Activated CD4-positive, alpha-beta memory T cell treated with anti-CD3 and anti-CD28 coated beads for 36 hours (primary cell): ENCODE measurements at places on chromosomes 3 and 15.

GRCh38 chr3:136366289-136366688, 116.1 kb downstream of the PCCB start:
- H3K36me3 ChIP-seq = peaks cover 10% of the 10 kb centered on the region
- no peaks in the 10 kb centered on the region for H3K27me3 ChIP-seq
- no peak for DNase-seq
- H3K27ac ChIP-seq = no peak overlapping the region

- no peak overlapping the region for H3K27ac ChIP-seq
- H3K27me3 ChIP-seq = no peaks in the 10 kb centered on the region
- H3K4me3 ChIP-seq = no peak overlapping the region
Measured at GRCh38 chr3:21901484-21901883, 150.5 kb upstream of the ZNF385D start.

GRCh38 chr3:186782542-186783057, 777 bp upstream of the EIF4A2 start:
- H3K4me1 ChIP-seq = peaks cover 32% of the 10 kb centered on the region
- peak overlapping the region; percentile 99 for H3K27ac ChIP-seq
- peaks cover 47% of the 10 kb centered on the region for H3K36me3 ChIP-seq
- H3K4me3 ChIP-seq = peak overlapping the region; percentile 97
- no peaks in the 10 kb centered on the region for H3K27me3 ChIP-seq

- DNase-seq = peak; percentile 12
- H3K27ac ChIP-seq = no peak within 1 kb of the TSS
- peaks cover 33% of the 10 kb centered on the region for H3K27me3 ChIP-seq
Measured at GRCh38 chr15:64775551-64776401, at the start of gene RBPMS2. Gene RBPMS2, minus strand, starts transcription at chr15:64775589. Its CDS starts 270 bp downstream, at chr15:64775319.

DNA sequence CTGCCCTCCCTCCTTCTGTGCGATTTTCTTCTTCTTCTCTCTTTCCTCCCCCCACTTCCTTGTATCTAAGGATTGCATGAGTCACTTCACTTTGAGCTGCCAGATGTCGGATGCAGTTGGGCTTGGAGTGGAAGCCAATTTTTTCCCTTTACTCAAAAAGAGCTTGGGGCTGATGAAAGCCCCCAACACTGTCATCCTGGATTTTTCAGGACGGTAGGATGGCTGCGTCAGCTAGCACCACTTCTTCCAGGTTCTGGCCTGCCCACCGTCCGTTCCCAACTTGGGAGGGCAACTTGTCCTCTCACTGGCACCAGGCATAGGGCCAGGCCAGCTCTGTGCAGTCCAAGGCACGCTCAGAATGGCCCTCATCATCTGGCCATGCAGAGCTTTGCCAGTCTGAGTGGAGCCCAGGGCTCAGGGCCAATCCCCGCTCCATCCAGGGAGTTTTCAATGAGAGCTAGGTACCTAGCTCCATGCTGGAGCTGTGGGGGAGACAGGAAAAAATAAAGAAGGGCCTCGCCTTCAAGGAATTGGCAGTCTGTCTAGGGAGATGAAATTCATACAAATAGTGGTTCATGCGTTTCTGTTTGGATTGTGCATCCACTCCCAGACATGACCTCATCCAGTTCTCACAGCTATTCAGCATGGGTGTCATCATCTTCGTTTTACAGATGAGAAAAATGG, 47.7 kb upstream of the INSYN1 start:
- H3K27me3 ChIP-seq = peaks cover under 1% of the 10 kb centered on the region
- no peaks in the 10 kb centered on the region for H3K36me3 ChIP-seq
- no peaks in the 10 kb centered on the region for H3K4me1 ChIP-seq
- no peak overlapping the region for H3K27ac ChIP-seq
- DNase-seq = no peak
- H3K4me3 ChIP-seq = no peak overlapping the region

GRCh38 chr3:74582982-74583381, 31.5 kb downstream of the CNTN3 start:
- H3K27ac ChIP-seq = no peak overlapping the region
- H3K27me3 ChIP-seq = no peaks in the 10 kb centered on the region
- H3K36me3 ChIP-seq = no peaks in the 10 kb centered on the region
- no peak for DNase-seq
- no peaks in the 10 kb centered on the region for H3K4me1 ChIP-seq

- no peak overlapping the region for H3K4me3 ChIP-seq
- no peak for DNase-seq
- H3K27ac ChIP-seq = no peak overlapping the region
- H3K4me1 ChIP-seq = no peaks in the 10 kb centered on the region
- no peaks in the 10 kb centered on the region for H3K36me3 ChIP-seq
Measured at GRCh38 chr3:140898340-140899180, 43.1 kb upstream of the SLC25A36 start.

DNA sequence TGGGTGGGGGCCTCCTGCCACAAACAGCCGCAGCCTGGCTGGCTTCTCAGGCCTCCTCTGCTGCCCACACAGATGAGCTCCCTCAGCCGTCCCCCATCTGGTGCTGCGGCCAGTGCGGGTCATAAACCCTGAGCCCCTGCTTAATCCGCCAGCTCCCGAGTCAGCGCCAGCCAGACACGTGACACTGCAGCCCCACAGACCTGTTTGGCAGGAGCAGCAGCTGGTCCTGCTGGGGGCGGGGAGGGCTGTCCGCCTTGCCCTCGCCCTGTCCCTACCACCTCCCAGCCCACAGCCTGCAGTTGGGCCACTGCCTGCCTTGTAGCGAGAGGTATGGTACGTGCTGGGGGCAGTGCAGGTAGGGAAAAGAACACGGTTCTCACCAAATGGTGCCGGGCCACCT, 86.2 kb downstream of the IQSEC1 start:
- H3K27me3 ChIP-seq = no peaks in the 10 kb centered on the region
- no peaks in the 10 kb centered on the region for H3K36me3 ChIP-seq
- no peak overlapping the region for H3K4me3 ChIP-seq
- H3K4me1 ChIP-seq = peaks cover 60% of the 10 kb centered on the region

- DNase-seq = no peak
- H3K36me3 ChIP-seq = no peaks in the 10 kb centered on the region
- no peak overlapping the region for H3K4me3 ChIP-seq
Measured at GRCh38 chr3:168839653-168840052, 743.9 kb upstream of the GOLIM4 start.

DNA sequence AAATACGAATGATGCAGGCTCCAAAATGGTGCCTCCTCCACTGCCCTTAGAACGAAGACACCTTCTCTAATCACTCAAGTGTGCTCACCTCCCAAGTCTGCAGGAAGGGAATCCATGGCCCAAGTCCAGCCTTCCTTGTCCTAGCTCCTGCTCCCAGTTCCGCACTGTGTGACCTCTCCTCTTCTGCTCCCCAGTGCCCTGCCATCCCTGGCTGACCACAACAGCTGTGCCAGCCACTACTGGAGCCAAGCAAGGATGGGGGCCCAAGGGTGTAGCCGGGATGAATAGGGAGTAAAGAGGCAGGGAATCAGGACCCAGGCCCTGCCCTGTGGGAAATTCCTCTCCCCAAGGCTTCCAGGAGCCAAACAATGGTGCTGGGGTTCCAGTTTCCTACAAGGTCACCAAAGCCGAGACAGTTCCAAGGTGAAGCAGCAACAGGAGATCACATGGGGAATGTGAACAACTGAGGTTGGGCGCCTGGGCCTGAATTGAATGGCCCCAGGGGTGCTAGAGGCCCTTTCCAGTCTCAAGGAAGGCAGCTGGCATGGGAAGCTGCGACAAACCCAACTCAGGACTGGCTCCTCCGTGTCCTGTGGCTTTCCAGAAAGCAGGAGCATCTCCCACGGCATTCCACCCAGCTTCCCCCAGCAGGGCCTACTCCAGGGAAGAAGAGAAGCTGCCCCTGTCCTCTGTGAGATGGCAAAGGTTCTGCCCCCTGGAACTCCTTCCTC, 20.2 kb downstream of the SEMA7A start:
- no peak for DNase-seq
- H3K27ac ChIP-seq = no peak overlapping the region
- peaks cover 6% of the 10 kb centered on the region for H3K4me1 ChIP-seq
- H3K4me3 ChIP-seq = no peak overlapping the region

DNA sequence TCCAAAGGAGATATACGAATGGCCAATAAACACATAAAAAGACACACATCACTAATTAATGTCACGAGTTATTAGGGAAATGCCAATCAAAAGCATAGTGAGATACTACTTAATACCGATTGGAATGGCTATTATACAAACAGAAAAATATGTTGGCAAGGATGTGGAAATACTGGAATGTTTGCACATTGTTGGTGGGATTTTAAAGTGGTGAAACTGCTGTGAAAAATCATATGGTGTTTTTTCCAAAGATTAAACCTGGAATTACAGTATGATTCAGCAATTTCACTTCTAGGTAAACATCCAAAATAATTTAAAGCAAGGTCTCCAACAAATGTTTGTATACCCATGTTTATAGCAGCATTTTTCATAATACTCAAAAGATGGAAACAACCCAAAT, 765.5 kb downstream of the VGLL3 start:
- H3K4me1 ChIP-seq = no peaks in the 10 kb centered on the region
- no peak overlapping the region for H3K4me3 ChIP-seq
- H3K36me3 ChIP-seq = no peaks in the 10 kb centered on the region
- no peak for DNase-seq
- no peaks in the 10 kb centered on the region for H3K27me3 ChIP-seq
- H3K27ac ChIP-seq = no peak overlapping the region

DNA sequence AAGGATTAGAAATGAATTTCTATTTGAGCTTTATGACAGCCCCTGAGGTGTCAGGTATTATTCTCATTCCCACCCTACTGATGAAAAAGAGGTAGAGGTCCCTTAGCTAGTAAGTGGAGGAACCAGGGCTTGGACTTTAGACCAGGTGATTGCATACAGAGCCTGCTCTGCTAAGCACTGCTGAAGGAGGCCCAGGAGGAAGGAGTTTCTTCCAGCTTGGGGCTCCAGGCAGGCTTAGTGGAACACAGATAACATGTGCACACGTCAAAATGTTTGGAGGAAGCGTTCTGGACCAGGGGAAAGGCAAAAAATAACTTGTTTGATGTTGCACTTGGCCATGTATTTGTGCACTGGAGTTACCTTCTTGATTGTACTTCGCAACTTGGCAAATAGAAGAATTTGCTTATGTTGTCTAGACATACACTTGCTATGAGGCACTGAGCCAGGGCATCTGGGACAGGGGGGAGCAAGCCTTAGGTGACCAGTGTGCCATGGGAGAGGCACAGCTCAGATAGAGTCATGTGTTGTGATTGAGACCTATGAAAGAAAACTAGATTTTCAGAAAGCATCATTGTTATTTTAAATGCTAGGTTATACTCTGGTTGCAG, 22.4 kb downstream of the IFT122 start:
- no peaks in the 10 kb centered on the region for H3K4me1 ChIP-seq
- H3K4me3 ChIP-seq = no peak overlapping the region
- H3K36me3 ChIP-seq = peaks cover 5% of the 10 kb centered on the region
- no peak overlapping the region for H3K27ac ChIP-seq

GRCh38 chr3:38723569-38724391, 74.3 kb upstream of the SCN5A start:
- H3K4me1 ChIP-seq = no peaks in the 10 kb centered on the region
- no peaks in the 10 kb centered on the region for H3K36me3 ChIP-seq
- H3K4me3 ChIP-seq = no peak overlapping the region
- DNase-seq = no peak
- no peak overlapping the region for H3K27ac ChIP-seq

DNA sequence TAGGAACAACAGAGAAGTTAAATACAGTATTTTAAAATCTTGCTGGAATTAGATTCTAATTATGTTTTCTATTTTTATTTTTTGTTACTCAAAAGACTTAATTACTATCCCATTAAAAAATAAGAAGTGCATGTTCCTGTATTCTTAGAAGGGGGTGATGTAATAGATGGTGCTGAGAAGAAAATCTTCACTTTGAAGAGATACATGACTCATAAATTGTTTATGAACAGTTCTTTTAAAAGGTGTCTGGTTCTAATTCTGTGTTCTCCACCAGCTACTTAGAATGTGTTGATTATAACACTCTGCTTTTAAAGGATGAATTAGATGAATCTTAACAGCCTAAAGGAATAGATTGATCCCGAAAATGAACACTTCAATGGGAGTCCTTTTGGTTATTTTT, 8.2 kb downstream of the RCN2 start:
- no peak overlapping the region for H3K4me3 ChIP-seq
- peaks cover 30% of the 10 kb centered on the region for H3K36me3 ChIP-seq
- H3K27me3 ChIP-seq = no peaks in the 10 kb centered on the region
- DNase-seq = no peak

- no peaks in the 10 kb centered on the region for H3K36me3 ChIP-seq
- peaks cover 12% of the 10 kb centered on the region for H3K27me3 ChIP-seq
- DNase-seq = no peak
- H3K27ac ChIP-seq = no peak overlapping the region
- no peaks in the 10 kb centered on the region for H3K4me1 ChIP-seq
Measured at GRCh38 chr3:126568776-126569342, 10.1 kb upstream of the C3orf22 start.

DNA sequence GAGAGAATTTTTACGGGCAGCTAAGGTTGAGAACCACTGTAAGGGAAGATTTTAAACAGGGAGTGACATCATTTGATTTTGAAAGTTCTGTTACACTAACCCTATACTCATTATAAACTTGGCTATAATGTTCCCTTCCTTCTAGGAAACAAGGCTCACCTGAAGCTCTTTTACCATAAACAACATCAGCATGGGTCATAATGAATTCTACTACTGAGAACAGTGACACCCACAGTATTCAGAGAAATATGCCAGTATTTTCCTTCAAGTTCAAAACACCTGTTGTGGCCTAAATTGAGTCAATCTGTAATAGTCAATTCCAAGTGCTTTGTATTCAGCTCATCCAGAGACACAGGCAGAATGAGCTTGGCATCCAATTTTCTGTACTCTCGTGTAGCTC, 175.3 kb upstream of the STT3B start:
- no peak overlapping the region for H3K4me3 ChIP-seq
- DNase-seq = no peak
- no peaks in the 10 kb centered on the region for H3K27me3 ChIP-seq

- no peaks in the 10 kb centered on the region for H3K4me1 ChIP-seq
- H3K27me3 ChIP-seq = no peaks in the 10 kb centered on the region
- H3K36me3 ChIP-seq = no peaks in the 10 kb centered on the region
- no peak for DNase-seq
- no peak overlapping the region for H3K4me3 ChIP-seq
Measured at GRCh38 chr3:120983321-120983665, 75.3 kb downstream of the STXBP5L start.

GRCh38 chr3:172626021-172626640, 84.7 kb downstream of the NCEH1 start:
- no peak overlapping the region for H3K4me3 ChIP-seq
- peaks cover 9% of the 10 kb centered on the region for H3K4me1 ChIP-seq
- H3K27me3 ChIP-seq = no peaks in the 10 kb centered on the region
- DNase-seq = no peak
- no peak overlapping the region for H3K27ac ChIP-seq
- H3K36me3 ChIP-seq = no peaks in the 10 kb centered on the region

DNA sequence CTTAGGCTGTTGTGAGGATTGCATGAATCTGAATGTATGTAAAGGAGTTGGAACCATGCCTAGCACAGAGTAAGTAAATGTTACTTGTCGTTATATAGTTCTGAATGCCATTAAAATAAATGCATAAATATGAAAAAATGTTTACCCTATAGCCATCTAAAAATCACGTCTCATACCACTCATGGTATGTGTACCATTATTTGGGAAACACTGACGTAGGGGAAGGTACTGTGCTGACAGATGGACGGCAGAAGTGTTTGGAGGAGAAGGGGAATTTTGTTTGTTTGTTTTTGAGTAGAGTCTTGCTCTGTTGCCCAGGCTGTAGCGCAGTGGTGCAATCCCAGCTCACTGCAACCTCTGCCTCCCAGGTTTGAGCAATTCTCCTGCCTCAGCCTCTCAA, 30.5 kb upstream of the PDZRN3 start:
- H3K4me3 ChIP-seq = no peak overlapping the region
- no peaks in the 10 kb centered on the region for H3K4me1 ChIP-seq
- DNase-seq = no peak
- no peaks in the 10 kb centered on the region for H3K36me3 ChIP-seq
- no peaks in the 10 kb centered on the region for H3K27me3 ChIP-seq

- H3K4me3 ChIP-seq = no peak within 1 kb of the TSS
- H3K27me3 ChIP-seq = peaks cover 37% of the 10 kb centered on the region
- H3K36me3 ChIP-seq = no peaks in the 10 kb centered on the region
- no peak within 1 kb of the TSS for H3K27ac ChIP-seq
Measured at GRCh38 chr3:139935016-139935865, at the start of gene CLSTN2. Gene CLSTN2, plus strand, starts transcription at chr3:139935185.
